ENCODE measurements at places on chromosomes 11 and 22.

GRCh38 chr11:69620683-69621290 is 20.2 kb upstream of the CCND1 start:
- no peak for DNase-seq

DNA sequence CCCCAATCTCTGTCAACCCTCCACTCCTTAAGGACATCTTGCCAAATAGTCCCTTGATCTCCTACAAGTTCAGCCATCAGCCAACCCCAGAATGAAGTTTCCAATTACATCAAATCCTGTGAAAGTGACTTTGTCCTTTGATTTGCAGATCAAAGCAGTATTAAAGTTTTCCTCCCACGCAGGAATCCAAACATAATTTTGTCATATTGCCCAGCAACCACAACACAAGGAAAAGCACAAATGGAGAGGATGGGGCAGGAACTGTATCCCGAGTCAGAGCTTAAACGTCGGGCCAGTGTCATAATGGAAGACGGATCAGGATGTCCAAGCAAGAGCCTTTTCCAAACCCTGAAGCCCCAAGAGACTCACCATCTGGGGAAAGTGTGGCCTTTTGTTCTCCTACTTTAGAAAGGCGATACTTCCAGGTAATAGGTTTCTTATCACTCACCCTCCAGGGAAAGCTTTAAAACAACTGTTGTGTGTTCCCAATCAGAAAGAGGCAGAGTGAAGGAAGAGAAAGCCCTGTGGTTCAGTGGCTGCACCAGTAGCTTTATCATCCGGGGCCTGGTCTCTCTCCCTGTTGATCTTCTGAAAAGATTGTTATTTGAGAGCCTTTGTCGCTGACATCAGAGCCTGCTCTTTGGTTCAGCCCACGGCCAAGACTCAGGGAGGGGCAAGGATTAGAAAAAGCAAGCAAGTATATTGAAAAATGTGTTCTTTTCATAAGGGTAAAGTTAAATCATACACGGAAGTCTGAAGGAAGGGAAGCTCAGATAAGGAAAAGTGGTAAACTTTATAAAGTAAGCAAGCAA is 41.7 kb downstream of the EXPH5 start:
- no peak for DNase-seq

DNA sequence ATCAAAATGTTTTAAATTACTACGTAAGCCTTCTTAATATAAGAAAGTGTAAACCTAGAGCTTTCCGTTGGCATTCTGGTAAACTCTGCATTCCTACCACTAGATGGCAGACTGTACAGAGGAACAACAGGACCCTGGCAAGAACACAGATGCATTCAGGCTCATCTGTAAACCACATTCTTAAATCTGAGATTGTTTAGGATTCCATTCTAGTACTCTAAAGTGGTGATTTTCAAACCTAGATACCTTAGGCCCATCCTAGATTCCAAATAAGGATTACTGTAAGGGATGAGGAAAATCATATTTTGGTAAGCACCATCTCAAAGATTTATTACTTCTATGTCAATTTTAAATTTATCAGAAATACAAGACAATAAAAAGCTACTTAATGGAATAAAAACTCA is 26.9 kb downstream of the PICALM start:
- peak; percentile 92 for DNase-seq

DNA sequence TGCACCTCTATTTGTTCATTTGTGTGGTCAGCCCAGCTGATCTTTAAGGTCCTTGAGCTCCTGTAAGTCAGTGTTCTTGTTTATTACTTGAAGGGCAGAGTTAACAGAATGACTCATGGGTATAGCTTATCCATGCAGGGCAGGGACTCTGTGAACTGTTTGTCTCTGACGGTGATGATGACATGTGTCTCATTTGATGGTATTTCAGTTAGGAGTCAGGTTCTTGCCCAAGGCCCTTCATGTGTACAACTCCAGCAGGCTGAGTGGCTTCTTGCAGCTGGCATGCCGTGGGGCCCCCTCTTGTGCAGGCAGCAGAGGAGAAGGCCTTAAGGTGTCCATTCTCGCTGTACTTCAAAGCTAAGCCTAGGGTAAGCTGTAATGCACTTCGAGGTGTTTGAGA is 165.1 kb downstream of the DBX1 start:
- no peak for DNase-seq

DNA sequence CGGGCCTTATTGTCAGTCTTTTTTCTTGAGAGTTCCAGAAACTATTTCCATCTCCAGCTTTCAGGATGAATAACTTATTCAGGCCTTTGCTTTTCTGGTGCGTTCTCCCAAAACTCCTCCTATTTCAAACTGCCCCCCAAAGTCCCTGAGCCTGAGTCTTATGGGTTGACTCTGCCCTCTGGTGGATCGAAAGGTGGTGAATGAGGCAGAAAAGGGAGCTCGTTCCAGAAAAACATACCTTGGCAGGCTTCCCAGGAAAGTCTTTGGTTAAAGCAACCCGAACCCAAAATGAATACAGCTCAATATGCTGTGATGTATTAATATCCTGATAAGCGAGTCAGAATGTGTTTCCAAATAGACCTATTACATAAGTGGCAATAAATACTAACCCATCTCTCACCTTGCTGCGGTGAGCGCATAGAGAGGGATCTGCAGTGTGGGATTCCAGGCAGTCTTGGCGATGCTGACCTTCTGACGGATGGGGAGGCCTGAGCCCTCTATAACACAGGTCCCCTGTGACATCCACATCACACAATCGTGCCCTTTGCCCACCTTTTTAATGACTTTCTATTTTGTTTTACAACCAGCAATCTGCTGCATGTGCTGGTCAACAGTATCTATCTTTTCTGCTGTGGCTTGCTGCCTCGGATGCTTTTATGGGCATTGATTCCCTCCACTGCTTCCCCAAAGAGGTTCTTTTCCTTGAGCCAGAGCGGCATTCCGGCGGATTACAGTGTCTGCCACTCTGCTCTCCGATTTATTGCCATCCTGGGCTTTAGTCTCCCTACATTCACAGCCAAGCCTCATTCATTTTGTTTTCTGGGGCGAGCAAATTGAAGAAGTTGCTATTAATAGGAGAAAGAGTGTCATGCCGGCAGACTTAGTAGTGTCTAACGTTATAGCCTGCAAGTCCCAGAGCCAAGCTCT is 756.8 kb downstream of the NTM start:
- peak; percentile 3 for DNase-seq

DNA sequence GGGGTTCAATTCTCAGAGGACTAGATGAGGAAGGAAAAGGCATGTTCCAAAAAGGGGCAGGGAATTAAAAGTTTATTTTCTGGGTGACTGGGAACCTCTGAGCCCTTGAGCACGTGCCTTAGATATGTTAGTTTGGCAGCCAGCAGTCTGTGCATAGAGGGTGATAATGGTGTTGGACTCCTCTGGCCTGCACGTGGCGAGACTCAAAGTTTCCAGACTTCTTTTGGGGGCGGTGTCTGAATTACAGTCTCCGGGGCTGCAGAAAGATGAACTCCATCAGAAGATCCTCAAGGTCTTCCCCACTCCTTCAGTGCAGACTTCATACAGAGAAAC is 861 bp upstream of the ZNRF3 start:
- no peak for DNase-seq

DNA sequence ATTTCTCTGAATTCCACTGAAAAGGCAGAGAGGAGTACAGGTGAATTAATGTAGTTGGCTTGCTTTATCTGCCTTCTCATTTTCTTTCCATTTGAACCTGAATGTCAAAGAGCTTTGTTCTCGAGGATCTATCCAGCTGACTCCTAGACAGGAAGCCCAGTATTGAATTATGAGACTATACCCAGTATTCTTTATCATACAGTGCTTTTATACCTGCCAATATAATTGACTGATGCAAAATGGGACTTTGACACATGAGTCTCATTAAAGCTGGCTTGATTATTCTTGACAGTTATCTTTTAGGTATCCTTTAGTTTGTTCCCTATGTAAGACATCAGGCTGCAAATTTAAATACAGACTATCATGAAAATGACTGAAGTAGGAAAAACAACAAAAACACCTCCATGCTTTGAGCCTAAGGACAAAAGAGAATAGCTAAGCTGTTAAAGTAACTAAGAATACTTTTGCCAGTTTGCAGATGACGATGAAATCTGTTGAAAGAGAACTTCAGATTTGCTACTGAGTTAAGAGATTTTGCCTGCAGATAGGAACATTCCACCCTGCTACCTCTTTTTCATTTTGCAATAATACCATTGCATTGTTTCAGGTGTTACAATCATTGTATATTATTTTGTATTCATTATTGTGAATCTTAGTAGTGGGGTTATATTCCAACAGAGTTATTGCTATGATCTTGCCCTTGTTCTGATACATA is 117.1 kb downstream of the ENTHD1 start:
- no peak for DNase-seq

DNA sequence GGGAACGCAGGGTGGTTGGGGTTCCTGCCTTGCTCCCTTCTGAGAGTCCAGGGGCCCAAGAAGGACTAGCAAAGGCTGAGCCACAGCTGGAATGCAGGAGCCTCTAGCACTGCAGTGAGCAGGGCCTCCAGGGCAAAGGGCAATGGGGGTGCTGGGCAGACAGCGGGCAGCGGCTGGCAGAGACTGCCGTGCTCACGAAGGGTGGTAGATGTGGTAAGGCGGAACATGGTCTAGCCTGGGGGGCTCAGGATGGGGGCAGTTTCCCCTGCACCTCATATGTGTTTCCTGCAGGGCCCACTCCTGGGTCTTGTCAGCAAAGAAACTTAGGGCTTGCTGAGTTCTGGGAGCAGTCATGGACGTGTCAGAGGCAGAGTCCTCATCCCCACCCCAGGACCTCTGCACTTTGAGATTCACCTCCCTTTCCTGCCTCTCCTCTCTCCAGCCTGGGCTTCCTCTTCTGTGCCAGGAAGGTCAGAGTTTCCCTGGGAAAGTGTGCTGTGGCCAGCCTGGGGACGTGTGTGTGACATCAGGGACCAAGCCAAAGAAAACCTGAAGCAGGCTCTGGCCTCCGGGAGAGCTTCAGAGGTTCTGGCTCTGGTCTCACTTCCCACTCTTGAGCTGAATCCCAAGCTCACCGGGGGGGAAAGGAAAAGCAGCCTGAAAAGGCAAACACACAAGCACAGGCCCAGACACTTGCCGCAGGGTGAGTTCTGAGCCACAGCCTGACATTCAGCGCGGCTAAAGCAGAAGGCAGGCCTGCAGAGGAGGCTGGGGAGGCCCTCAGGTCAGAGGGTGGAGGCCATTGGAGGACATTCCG is 4.4 kb downstream of the MOGAT2 start:
- no peak for DNase-seq

Measured in SK-N-MC (cell line).